ENCODE measurements at places on chromosomes 2 and 18.
A peak's percentile ranks its signal among the peaks of the same experiment; 100 is the strongest.

DNA sequence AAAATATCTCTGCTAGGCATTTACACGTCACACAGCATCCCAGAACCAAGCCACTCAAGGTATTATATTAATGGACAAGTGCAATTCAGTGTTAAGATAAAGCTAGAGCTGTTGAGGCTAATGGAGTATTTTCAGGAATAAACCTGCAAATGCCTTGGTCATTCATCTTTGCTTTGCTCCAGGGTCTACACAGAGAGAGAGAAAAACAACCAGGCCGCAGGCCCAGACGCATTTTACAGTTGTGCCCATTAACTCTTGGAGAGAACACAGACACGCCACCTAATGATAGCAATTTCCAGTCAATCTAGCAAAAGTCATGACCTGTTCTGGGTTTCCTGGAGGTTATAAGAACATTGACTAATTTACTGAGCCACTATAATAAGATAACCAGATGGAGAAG, 829.3 kb downstream of the LRRTM4 start:
- DNase-seq, result no peak

- DNase-seq, result no peak
Measured at GRCh38 chr2:179860255-179861026, 971 bp downstream of the ZNF385B start.

DNA sequence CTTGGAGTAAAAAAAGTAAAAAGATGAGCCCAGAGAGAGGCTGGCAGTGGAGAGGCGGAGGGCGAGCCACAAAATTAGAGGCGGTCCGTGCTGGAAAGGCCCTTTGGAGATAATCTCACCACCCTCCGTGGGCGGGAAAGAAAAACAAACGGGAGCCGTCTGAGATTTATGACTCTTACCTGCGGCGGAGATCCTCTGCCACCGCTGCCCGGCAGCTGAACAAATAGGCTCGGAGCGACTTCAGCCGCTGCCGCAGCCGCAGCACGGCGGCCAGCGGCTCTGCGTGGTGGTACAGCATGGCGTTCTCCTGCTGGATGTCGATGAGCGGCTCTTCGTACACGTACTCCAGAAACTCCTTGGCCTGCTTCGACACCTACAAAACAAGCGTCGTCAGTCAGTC, 94.6 kb downstream of the PLEKHM3 start:
- peak; percentile 70 for DNase-seq

- no peak for DNase-seq
Measured at GRCh38 chr2:237872178-237872887, 12.9 kb downstream of the RAMP1 start.

GRCh38 chr2:38850045-38850444, 25.7 kb downstream of the DHX57 start:
- no peak for DNase-seq

- DNase-seq, result no peak
Measured at GRCh38 chr2:143140864-143141661, 11.8 kb downstream of the ARHGAP15 start.

GRCh38 chr2:120348737-120349439, 3.0 kb downstream of the INHBB start:
- DNase-seq, result no peak

DNA sequence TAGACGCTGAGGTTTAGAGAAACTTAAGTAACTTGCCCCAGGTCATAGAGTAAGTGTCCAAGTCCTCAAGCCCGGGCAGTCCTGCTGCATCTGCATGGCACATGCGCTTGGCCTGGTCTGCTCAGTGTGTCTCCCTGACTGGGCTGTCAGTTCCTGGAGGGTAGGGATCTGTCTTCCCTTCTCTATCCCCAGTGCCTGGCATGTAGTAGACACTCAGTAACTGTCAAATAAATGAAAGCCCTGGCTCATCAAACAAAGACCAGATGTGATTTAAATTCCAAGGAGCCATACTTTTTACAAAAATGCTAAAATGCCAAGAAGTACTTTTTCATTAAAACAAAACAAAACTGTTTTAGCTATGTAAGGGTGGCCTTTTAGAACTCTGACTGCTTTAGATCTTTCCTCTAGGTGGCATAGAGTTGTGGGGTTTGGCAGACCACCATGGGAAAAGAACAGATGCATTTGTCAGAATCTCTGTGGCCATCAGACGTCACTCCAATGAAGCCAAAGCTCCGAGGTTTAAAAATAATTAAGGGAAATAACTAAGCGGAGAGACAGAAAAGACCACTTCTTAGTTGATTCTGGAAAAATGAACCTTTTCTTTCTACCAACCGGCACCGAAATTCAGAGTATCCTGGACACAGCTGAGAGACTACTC, 34.0 kb downstream of the EPAS1 start:
- no peak for DNase-seq

DNA sequence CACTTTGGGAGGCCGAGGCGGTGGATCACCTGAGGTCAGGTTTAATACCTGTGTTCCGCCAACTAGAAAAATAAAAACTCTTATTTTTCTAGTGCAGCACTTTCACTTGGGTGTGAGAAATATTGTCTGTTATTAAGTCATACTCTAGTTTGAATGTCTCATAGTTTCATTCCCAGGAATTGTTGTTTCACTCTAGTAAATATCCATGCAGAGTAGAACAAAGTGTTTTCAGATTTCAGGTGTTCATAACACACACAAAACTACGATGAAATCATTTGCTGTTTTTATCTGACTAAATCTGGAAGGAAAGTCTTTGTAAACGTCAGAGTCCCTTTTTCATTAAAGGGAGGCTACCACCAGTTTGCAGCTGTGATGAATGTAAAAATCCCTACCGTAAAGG, 4.0 kb downstream of the FAM117B start:
- DNase-seq, result no peak

GRCh38 chr2:97935719-97936161, 60.0 kb downstream of the TMEM131 start:
- peak; percentile 80 for DNase-seq

GRCh38 chr2:232506709-232507108, 13.5 kb upstream of the PRSS56 start:
- DNase-seq, result no peak
